ENCODE measurements at places on chromosomes 13 and 19.

GRCh38 chr13:53204598-53204997 is 176.0 kb downstream of the OLFM4 start:
- no peak overlapping the region for H3K27ac ChIP-seq
- H3K36me3 ChIP-seq = no peaks in the 10 kb centered on the region
- H3K4me3 ChIP-seq = no peak overlapping the region
- peaks cover 5% of the 10 kb centered on the region for H3K27me3 ChIP-seq
- H3K4me1 ChIP-seq = no peaks in the 10 kb centered on the region
- no peak for DNase-seq

GRCh38 chr19:38862321-38863059 is 12.7 kb upstream of the HNRNPL start:
- no peak overlapping the region for H3K4me3 ChIP-seq
- peaks cover 40% of the 10 kb centered on the region for H3K4me1 ChIP-seq
- peaks cover 20% of the 10 kb centered on the region for H3K36me3 ChIP-seq
- H3K27me3 ChIP-seq = no peaks in the 10 kb centered on the region

- no peaks in the 10 kb centered on the region for H3K4me1 ChIP-seq
- peaks cover 5% of the 10 kb centered on the region for H3K27me3 ChIP-seq
- H3K36me3 ChIP-seq = no peaks in the 10 kb centered on the region
- no peak for DNase-seq
- no peak overlapping the region for H3K27ac ChIP-seq
Measured at GRCh38 chr13:108924134-108924533, 294.7 kb downstream of the MYO16 start.

DNA sequence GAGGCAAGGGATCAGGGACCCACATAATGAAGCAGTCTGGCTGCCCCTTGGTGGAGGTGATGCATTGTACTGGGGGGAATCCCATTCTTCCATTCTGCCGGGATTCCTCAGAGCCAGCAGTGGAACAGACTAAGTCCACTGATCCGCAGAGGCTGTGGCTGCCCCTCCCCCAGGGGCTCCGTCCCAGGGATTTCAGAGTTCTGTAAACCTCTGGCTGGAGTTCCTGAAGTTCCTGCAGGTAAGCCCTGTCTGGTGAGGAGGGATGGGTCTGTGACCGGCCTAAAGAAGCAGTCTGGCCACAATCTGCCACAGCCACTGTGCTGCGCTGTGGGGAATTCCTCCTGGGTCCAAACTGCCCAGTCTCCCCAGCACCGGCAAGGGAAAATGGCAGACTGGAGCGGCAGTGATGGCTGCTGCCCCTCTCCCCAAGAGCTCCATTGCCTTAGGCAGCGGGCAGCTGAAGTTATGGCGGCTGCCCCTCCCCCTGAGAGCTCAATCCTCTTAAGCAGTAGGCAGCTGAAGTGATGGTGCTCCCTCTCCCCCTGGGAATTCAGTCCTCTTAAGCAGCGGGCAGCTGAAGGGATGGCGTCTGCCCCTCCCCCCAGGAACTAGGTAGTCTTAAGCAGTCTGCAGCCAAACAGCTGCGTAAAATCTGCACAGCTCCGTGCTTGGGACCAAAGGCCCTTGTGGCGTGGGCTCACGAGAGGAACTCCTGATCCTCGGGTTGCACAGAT is 155.7 kb downstream of the PCDH17 start:
- H3K36me3 ChIP-seq = no peaks in the 10 kb centered on the region
- no peak for DNase-seq
- H3K27ac ChIP-seq = no peak overlapping the region
- H3K4me3 ChIP-seq = no peak overlapping the region
- H3K4me1 ChIP-seq = no peaks in the 10 kb centered on the region

DNA sequence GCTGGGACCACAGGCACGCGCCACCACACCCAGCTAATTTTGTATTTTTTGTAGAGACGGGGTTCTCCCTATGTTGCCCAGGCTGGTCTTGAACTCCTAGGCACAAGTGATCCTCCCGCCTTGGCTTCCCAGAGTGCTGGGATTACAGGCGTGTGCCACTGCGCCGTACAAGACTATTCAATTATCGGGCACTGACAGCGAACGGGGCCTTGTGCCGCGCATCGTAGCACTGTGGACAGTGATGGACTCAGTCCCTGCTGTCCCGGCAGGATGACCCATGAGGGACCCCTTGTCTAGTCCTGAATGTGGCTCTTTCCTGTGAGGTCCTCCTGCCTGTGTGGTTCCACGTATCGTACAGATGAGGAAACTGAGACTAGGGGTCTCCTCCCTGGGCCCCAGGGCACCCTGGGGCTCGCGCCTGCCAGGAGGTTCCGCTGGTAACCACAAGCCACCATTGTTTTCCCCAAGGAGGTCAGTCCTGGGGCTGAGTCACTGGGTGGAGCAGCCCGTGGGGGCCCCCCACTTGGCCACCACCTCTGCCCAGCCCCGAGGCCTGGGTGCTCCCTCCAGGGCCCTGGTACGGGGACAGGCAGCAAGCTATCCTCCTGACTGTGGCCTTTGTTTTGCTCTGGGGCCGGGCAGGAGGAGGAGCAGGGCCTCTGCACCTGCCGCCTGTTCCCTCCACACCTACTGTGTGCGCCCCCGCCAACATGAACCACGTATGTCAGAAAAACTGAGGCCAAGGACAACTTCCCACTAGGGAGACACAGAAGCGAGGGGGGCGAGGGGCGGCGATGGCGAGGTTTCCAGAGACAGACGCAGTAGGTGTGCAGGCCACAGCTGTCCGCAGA is 2.9 kb upstream of the TCF3 start:
- no peak overlapping the region for H3K4me3 ChIP-seq
- no peak overlapping the region for H3K27ac ChIP-seq
- peaks cover 2% of the 10 kb centered on the region for H3K36me3 ChIP-seq
- peaks cover 7% of the 10 kb centered on the region for H3K4me1 ChIP-seq
- no peak for DNase-seq

DNA sequence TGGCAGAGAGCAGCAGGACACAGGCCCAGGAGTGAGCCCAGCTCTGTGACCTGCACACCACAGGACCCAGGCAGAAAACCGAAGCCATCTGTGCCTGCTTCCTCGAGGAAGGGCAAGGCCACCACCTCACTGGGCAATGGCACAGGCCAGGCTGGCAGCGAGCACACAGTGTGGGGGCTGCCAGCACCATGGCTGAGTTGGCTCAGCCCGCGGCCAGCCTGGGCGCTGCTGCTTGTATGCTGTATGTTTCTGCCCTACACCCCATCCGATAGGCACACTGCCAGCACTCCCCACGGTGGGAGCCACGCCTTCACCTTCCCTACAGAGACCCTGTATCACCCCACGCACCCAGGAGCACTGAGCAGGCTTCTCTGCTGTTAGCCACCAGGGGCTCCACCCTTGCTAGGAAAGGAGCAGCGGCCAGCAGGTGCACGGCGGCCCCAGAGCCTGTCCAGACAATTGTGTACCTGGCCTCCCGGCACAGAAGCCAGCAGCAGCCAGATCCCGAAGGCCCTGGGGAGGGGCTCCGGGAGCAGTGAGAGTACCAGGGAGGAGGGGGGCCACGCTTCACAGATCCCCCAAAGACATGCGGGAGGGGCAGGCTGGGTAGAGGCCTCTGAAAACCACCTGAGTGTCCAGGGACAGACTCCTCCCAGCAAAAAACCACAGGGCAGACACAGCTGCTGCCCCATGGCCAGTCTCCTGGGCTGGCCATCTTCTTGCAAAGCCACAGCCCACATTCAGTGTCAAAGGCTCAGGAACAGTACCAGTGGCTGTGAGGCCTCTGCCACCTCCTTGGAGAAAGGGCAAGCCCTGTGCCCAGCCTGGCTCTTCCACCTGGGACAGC is 56.1 kb downstream of the MLLT1 start:
- H3K4me1 ChIP-seq = no peaks in the 10 kb centered on the region
- no peaks in the 10 kb centered on the region for H3K27me3 ChIP-seq
- peak; percentile 26 for DNase-seq
- H3K36me3 ChIP-seq = peaks cover 2% of the 10 kb centered on the region
- no peak overlapping the region for H3K4me3 ChIP-seq

- no peak for DNase-seq
- H3K4me1 ChIP-seq = peaks cover 6% of the 10 kb centered on the region
- peaks cover 32% of the 10 kb centered on the region for H3K27me3 ChIP-seq
Measured at GRCh38 chr13:22925881-22926747, 254.7 kb upstream of the SGCG start.

- peaks cover 24% of the 10 kb centered on the region for H3K27me3 ChIP-seq
- H3K4me3 ChIP-seq = no peak overlapping the region
- no peak for DNase-seq
- H3K36me3 ChIP-seq = peaks cover 18% of the 10 kb centered on the region
Measured at GRCh38 chr19:41910240-41910991, 17.8 kb downstream of the ERFL start.

GRCh38 chr19:2060884-2061494 is 9.9 kb upstream of the MKNK2 start:
- H3K4me1 ChIP-seq = peaks cover 23% of the 10 kb centered on the region
- no peak for DNase-seq
- no peaks in the 10 kb centered on the region for H3K36me3 ChIP-seq
- no peaks in the 10 kb centered on the region for H3K27me3 ChIP-seq

DNA sequence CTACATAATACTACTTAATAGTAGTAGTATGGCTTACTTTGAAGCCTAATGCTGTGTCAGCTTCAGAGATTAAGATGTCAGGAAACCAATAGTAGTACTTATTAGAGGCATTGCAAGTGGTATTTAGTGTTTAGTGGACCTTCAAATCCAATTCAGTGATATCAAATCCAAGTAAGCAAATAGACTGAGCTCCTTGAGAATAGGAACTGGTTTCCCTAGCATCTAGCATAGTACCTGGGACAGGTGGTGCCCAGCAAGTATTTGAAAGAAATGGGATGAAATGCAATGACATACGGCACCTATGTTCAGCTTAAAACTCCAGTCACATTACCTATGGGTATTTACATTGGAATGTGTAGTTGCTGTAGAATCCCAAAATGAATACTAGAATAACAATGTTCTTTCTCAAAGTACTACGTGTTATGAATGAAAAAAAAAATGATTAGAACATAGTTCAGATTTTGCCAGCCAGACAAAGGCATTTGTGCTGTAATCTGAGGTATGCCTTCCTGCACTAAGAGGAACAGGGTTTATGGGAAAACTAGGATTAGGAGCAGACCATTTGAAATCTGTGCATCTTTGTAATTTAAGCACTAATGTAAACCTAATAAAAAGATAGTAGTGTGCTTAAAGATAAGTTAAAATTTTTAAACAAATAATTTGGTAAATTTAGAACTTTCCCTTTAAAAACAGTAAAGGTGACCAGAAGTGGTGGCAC is 17.1 kb downstream of the LSM14A start:
- H3K36me3 ChIP-seq = peaks cover 18% of the 10 kb centered on the region
- DNase-seq = no peak
- H3K27me3 ChIP-seq = no peaks in the 10 kb centered on the region

GRCh38 chr19:12946092-12946721 is 545 bp downstream of the RAD23A start:
- H3K36me3 ChIP-seq = peaks cover 43% of the 10 kb centered on the region
- H3K27ac ChIP-seq = peak overlapping the region; percentile 84
- peaks cover 35% of the 10 kb centered on the region for H3K4me1 ChIP-seq
- peak; percentile 73 for DNase-seq

DNA sequence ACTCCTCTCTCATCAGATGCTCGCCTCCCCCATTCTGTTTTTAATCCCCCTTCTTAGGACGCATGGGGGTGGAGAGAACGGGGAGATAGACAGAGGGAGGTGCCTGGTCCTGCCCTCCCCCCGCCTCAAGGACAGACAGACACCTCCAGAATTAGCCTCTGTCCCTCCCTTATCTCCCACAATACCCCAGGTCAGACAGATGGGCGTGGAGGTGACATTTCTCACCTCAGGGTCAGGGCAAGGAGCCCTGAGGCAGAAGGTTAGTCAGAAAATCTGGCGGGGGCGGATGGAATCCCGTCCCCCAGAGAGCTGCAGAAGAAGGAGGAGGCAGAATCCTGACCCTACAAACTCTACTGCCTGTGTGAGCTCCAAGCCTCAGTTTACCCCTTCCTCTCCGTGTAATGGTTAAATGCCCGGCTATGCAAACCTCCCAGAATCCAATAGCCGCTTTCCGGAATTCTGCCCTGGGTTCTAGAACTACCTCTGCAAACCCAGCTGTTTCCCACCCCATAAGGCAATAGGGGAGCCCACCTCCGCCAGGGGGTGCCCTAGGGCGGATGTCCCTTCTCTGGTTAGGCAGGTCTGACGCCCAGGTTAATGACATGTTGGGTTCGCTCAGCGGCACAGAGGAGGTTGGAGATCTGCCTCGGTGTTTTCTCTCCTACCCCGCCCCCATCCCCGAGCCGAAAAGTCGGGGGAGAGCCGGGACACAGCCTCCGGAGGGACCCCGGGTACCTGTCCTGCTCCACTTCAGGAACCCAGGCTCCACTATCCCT is 900 bp downstream of the PPP1R13L start:
- peaks cover 27% of the 10 kb centered on the region for H3K27me3 ChIP-seq
- H3K36me3 ChIP-seq = peaks cover 1% of the 10 kb centered on the region
- DNase-seq = peak; percentile 89
- peaks cover 25% of the 10 kb centered on the region for H3K4me1 ChIP-seq
- H3K27ac ChIP-seq = peak overlapping the region; percentile 12
- peak overlapping the region; percentile 96 for H3K4me3 ChIP-seq

GRCh38 chr13:46211116-46211482 is 629 bp upstream of the LRRC63 start:
- DNase-seq = no peak
- peaks cover under 1% of the 10 kb centered on the region for H3K27me3 ChIP-seq
- H3K36me3 ChIP-seq = peaks cover 11% of the 10 kb centered on the region
- H3K27ac ChIP-seq = peak overlapping the region; percentile 98

DNA sequence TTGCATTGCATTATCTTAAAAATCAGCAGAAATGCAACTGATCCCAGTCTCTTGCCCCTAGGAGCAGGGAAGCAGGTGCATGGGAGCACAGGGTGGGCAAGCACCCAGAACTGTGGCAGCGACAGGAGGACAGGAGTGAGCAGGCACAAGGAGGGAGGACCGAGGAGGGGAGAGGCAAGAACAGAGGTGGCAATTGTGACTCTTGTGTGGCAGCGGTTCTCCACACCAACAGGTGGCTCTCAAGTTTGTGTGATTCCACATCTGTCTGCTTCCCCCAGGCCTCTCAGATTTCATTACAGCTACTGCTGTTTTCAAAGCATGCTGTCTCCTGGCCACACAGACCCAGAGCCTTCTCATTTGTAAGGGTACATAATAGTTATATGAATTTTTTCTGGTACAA is 108.5 kb downstream of the STK24 start:
- no peaks in the 10 kb centered on the region for H3K27me3 ChIP-seq
- H3K4me1 ChIP-seq = peaks cover 10% of the 10 kb centered on the region
- H3K4me3 ChIP-seq = no peak overlapping the region
- H3K36me3 ChIP-seq = peaks cover 32% of the 10 kb centered on the region

GRCh38 chr19:14494910-14495671 is 836 bp downstream of the GIPC1 start:
- DNase-seq = no peak
- peak overlapping the region; percentile 68 for H3K27ac ChIP-seq
- peaks cover 15% of the 10 kb centered on the region for H3K4me1 ChIP-seq
- H3K27me3 ChIP-seq = peaks cover 3% of the 10 kb centered on the region

GRCh38 chr13:24071423-24072075 is 89.0 kb upstream of the SPATA13 start:
- H3K27ac ChIP-seq = no peak overlapping the region
- no peak for DNase-seq
- H3K27me3 ChIP-seq = peaks cover 2% of the 10 kb centered on the region
- no peak overlapping the region for H3K4me3 ChIP-seq
- H3K4me1 ChIP-seq = peaks cover 8% of the 10 kb centered on the region

GRCh38 chr19:4639531-4640246 is 373 bp downstream of the TNFAIP8L1 start:
- H3K27me3 ChIP-seq = no peaks in the 10 kb centered on the region
- H3K4me1 ChIP-seq = peaks cover 16% of the 10 kb centered on the region
- H3K36me3 ChIP-seq = peaks cover 2% of the 10 kb centered on the region
- H3K27ac ChIP-seq = peak overlapping the region; percentile 93
